ENCODE measurements at places on chromosomes 5 and 9. TPM values are rescaled to one million over a fixed set of nuclear protein-coding genes. Genes with fewer than 3 reads are reported as not detected.

POU5F2 gene
- total RNA-seq = 0.51 TPM

CDC37L1 gene
- 10.0 TPM for total RNA-seq

BRD8 gene
- total RNA-seq = 46.3 TPM

PCSK1 gene
- not detected for total RNA-seq

FOXD4 gene
- not detected for total RNA-seq

GRCh38 chr5:180081481-180081880 lies 9.9 kb upstream of the RNF130 start:
- no peak for DNase-seq

GRCh38 chr5:61991430-61991829 lies 314.6 kb upstream of the KIF2A start:
- no peak for DNase-seq

DNA sequence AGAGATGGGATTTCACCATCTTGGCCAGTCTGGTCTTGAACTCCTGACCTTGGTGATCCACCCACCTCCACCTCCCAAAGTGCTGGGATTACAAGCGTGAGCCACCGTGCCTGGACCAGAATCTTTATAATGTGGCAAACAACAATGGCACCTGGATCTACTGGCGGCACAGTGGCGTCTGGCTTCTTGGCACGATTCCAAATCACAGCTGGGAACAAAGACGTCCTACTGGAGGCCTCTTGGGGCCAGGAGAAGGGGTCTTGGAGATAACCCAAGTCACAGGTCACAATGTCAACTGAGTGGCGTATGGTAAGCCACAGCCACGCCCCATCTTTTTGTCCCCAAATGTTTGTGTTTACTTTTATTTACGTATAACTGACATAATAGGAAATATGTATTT lies 77.8 kb upstream of the RAPGEF1 start:
- no peak for DNase-seq

DNA sequence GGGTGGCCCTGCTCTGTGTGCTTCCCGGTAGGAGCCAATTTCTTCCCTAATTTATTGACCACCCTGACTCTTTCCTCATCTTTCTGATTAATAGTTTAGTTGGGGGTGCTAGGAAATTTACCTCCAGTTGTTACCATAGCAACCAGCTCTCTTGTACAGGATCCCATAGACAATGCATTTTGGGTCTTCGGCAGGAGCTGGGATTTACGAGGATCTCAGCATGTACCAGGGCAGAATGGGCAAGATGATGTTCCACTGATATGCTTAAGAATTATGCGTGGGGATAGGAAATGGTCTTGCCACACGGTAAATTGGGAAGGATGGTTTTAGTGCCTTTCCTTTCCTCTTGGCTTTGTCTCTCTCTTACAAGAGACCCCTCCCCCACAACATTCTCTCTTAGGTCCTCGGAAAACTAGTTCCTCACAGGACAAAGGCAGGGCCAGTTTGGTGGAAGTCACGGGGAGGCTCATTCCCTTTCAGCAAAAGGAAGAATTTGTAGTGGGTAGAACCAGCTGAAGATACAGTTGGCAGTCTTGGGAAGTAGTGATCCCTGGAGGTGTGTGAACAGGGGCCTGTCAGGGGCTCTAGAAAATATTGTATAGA lies 133.4 kb upstream of the SHB start:
- DNase-seq = no peak

DNA sequence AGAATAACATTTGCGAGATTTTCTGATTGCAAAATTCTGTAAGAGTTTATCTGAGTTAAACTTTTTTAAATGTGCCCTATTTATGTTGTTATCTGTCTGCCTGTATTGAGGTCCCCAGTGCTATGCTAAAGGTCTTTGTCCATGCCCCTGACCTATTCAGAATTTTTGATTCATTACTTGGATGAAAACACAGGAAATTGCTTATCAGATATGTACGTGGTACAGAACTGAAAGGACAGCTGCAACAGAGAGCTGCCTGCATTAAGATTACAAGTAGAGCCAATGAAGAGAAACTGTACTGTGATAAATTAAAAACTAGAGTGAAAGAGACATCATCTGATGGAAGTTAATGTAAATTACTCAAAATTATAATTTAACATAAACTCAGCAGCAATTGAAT lies 408.8 kb downstream of the ADGRV1 start:
- no peak for DNase-seq

DNA sequence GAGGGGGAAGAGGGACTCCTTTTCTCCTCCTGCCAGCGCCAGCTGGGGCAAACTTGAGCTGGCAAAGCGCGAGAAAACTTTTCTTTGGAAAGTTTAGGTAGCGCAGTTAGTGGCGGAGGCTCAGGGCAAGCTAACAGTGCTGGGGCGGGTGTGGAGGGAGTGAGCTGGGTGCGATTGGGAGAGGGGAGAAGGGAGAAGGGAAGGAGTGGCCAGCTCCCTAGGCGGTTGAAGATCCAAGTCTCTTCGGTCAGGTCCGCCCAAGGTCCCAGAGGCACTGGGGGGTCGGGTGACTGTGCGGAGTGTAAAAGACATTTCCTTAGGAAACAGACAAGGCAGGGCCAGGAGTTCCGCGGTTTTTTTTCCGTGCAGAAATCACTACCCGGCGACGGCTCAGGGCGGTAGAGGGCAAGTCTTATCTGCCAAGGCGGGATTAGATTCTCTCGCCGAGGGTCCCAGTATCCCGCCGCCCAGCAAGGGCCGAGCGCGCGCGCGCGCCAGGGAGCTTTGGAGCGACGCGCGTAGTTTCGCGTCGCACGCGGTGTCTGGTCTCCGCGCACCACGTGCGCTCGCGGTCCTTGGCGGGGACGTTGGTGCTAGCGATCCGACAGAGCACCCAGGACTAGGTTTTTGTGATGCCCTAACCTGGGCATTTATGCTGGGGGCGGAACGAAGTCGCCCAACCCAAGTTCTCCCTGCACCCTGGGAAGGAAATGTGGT lies 33.6 kb upstream of the NFIB start:
- DNase-seq = no peak

Measured in activated CD8-positive, alpha-beta T cell treated with anti-CD3 and anti-CD28 coated beads for 36 hours (primary cell).